NCI-H2171 treated with DMSO at 0.1 percent for 48 hours (cell line): ENCODE measurements at places on chromosomes 3 and 15.

DNA sequence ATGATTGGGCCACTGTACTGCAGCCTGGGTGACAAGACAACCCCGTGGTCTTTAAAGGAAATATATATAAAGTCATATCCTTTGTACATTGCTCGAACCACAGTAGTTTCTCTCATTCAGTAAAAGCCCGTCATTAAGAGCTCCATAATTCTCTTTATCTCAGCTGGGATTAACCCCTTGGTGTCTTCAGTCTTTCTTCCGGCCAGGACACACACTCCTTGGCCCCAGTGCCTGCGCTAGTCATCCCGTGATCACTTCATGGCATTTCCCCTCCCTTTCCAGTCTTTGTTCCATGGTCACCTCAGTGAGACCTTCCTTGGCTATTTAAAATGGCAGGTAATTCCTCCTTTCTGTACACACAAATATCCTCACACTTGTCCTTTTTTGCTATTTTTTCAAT, 3.3 kb downstream of the RPL35A start:
- DNase-seq = no peak

DNA sequence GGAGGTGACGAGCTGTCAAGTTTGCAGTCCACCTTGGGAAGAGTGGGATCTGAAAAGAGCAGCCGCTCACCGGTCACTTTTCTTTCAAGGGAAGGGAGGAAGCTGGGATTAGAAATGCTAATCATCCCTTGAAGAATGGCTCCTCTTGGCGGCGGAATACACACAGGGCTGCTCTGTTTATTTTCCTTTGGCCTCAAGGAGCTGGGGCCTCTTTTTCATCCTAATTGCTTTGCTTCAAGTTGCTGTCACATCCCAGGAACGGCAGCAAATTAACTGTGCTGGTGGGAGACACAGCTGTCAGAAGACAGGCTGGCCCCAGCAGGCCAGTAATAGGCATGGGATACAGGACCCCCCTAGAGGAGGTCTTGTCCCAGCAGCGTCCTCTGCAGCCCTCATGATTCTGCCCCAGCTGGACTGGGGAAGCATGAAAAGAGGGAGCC, 6.7 kb downstream of the KBTBD13 start:
- peak; percentile 36 for DNase-seq

GRCh38 chr3:88150806-88151205, 1.0 kb downstream of the C3orf38 start:
- no peak for DNase-seq

GRCh38 chr3:76958274-76958673, 81.6 kb upstream of the ROBO2 start:
- no peak for DNase-seq

GRCh38 chr15:69289342-69290146, 9.2 kb upstream of the PAQR5 start:
- DNase-seq = no peak

- DNase-seq = no peak
These were observed 24.9 kb downstream of the ZXDC start for GRCh38 chr3:126450744-126451143.

DNA sequence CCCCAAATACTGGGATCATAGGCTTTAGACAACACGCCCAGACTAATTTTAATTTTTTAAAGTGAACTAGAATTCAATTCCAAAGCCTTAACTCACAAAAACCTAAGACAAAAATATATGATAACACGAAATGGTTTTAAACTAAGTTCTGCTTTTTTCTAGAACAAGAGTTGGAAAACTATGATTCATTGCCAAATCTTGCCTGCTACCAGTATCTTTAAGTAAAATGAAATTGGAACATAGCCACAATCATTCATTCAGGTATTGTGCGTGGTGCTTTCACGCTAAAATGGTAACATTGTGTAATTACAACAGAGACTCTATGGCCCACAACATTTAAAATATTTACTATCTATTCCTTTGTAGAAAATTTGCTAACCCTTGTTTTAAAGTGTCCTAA, 488.0 kb upstream of the ZNF385D start:
- DNase-seq = no peak

GRCh38 chr3:139778682-139779233, 101.0 kb upstream of the NMNAT3 start:
- no peak for DNase-seq

GRCh38 chr15:99616773-99617342, 51.1 kb downstream of the MEF2A start:
- no peak for DNase-seq

- DNase-seq = peak; percentile 87
These were observed 31.7 kb upstream of the MNS1 start for GRCh38 chr15:56496635-56497034.

DNA sequence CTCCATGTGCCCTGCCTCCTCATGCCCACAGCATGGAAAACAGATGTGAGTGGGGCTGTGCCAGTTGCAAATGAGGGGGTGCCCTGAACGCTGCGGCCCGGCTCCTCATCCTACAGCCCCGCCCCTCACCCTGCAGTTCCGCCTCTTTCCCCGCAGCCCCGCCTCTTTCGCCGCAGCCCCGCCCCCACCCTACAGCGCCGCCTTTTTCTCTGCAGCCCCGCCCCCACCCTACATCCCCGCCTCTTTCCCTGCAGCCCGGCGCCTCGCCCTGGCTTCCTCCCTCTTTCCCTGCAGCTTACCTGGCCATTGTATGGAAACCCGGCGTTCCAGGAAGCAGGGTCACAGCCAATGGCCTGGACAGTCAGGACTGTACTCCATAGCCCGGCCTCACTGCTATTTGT, 284.9 kb downstream of the TLE3 start:
- no peak for DNase-seq

DNA sequence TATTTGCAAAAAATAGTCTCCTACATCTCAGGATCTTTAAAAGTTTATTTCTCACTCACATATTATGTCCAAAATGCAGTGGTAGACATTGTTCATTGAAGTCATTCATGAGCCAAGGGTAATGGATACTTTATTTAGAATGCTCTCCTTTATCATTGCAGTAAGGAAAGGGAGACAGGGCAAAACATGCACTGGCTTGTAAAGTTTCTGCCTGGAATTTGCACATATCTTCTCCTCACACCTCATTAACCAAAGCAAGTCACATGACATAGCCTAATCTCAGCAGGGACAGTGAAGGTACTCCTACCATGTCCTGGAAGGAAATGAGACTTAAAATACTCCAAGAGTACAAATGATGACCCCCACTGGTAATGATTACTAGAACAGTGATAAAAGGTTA, 333.7 kb upstream of the EPHA3 start:
- no peak for DNase-seq

DNA sequence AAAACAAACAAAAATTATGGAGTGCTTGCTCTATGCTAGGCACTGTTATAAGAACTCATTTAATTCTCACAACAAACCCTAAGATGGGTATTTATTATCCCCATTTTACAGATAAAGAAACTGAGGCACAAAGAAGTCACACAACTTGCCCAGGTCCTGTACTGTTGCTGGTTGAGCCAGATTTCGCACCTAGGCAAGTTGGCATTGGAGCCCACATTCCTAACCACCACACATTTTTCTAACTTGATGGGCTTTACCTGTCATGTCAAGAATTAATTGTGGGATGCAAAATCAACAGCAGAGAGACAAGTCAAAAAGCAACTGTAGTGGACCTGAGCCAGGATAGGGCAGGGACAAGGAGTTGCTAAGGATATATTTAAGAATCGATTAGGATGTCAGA, 47.9 kb upstream of the VILL start:
- DNase-seq = no peak

DNA sequence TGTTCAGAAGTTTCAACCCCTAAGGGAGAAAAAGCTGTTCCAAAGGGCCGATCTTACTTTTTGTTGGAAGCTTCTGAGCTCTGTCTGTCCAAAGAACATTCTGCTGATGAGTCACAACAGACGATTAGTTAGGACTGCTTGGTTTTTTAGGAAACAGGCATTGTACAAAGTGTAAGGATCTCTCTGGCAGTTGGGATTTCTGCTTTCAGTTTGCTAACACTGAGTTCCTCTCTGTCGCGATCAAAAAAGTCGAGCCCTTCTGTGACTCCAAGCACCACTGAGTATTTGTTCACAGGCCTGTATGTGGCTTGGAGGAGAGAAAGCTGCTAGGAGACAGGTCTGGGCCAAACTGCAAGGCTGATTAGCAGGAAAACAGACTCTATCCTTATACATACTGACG, 91.8 kb upstream of the PFN2 start:
- DNase-seq = peak; percentile 13

DNA sequence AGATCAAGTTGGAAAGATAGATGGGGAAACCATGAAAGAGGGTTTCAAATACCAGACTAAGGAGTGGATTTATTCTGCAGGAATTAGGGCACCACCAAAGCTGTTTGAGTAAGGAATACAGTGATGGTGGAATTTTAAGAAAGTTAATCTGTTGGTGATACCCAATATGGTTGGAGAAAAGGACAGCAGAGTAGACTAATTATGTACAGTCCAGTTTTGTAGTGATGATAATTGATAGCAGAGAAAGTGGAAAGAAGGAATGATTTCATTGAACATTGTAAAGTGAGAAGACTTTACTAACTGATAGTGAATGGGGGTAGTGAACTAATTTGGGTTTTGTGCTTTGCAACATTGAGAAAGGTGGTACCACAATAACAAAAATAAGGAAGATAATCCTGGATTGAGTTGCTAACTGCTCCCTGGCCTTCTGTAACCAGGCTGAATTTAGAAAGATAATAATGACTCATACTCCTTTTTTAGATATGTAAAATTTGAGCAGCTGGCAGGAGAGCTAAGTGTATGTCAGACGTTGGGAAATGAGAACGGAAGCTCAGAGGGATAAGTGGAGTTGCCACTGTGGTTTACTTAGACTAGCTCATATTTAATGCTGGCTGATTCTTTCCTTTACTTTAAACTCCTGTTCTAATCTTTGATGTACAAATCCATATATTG, 16.9 kb downstream of the TCAIM start:
- DNase-seq = peak; percentile 60

- DNase-seq = no peak
These were observed 86.6 kb upstream of the PPIB start for GRCh38 chr15:64249406-64249805.

GRCh38 chr3:14803981-14804834, 14.6 kb upstream of the FGD5 start:
- DNase-seq = no peak

GRCh38 chr3:72582211-72582878, 265.9 kb downstream of the SHQ1 start:
- no peak for DNase-seq

- no peak for DNase-seq
These were observed 23.2 kb downstream of the GPR15 start for GRCh38 chr3:98555025-98555379.

DNA sequence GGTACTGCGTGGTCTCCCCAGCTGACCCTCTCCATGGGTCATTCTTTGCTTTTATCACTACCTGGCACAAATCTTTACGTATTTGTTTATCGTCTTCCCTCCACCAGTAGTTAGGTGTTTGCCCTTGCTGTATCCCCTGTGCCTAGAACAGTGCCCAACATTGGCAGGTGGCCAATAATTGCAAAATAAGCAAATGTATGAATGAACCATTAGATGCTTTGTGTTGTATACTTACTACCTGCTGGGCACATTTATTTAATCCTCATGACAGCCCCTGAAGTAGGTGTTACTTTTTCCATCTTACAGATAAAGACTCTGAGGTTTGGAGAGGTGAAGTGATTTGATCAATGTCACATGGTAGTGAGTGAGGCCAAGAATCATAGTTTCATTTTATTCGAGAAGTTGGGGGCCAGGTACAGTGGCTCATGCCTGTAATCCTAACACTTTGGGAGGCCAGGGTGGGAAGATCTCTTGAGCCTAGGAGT, 2.0 kb upstream of the TWF2 start:
- DNase-seq = no peak

DNA sequence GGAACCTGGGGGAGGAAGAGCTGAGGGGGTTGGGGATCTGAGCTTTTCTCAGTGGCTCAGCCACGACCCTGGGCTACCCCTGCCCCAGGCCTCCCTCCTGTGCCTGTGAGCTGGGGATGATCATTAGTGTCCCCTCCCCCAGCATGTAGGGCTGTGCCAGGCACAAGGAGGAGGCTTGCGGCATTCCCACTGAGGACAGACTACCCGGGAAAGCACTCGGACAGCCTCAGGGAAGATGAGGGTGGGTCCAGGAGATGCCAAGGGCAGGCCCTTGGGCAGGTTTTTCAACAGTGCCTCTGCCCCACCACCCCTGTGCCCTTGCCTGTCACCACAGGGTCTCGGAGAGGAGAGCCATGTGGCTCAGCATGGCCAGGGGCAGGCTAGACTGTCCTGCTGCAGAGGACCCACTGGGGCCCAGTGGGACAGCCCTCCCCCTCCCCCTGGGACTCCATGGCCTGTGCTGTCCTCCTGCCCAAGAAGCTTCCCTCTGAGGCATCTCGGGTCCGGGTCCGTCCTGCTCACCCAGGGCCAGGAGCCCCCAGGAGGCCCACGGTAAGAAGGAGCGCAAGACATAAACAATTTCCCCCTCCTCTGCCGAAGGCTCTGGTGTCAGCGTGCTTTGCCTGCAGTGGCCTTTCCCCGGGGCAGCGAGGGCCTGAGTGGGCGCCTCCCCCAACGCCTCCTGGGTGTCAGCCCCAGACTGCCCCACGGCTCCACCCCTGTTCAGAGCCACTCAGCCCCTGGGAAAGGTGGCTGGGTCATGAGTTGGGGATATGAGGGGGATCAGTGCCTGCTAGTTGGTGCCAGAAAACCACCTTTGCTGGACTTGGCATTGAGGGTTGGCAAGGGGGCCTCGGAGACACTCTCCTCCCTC, 192.5 kb downstream of the GOLGA6L6 start:
- DNase-seq = no peak
